GM13977 (cell line): ENCODE measurements at places on chromosomes 4 and X.

DNA sequence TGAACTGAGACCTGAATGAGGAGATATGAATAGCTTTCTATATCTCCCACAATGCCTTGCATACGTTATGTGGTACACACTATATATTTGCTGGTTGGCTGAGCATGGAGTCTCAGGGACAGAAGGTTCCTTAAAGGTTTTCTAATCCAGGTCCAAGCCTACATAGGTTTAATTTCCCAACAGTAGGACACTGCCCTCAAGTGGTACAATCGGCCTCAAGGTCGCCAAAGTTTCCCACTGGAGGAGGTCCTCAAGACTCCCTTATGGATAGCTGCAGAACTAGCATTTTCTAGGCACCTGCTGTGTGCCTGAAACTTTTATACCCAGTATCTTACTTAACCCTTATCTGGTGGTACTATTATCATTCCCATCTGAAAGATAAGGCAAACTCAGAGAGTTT is 21.0 kb upstream of the EFNB1 start:
- DNase-seq: no peak

GRCh38 chrX:72305286-72306084 is at the start of gene CITED1:
Gene CITED1, minus strand, starts transcription at chrX:72305914. Its CDS starts 3,045 bp downstream, at chrX:72302869.
- DNase-seq: no peak

DNA sequence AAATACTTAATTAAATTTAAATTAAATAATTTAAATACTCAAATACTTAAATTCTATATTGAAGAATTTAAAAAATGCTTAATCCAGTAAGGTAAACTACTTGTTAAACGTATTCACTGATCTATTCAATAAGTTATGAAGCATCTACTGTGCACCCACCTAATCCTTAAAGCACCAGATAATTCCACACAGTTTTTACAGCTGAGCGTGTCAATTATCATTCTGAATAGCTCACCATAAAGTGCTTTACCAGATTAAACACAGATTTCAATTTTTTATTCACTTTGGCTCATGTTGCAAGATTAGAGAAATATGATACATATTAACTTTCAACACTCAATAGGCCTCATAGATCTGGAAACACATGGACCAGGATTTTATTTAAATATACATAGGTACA is 79.2 kb upstream of the DDIT4L start:
- no peak for DNase-seq

GRCh38 chr4:10732914-10733415 is 48.4 kb upstream of the CLNK start:
- DNase-seq: no peak

DNA sequence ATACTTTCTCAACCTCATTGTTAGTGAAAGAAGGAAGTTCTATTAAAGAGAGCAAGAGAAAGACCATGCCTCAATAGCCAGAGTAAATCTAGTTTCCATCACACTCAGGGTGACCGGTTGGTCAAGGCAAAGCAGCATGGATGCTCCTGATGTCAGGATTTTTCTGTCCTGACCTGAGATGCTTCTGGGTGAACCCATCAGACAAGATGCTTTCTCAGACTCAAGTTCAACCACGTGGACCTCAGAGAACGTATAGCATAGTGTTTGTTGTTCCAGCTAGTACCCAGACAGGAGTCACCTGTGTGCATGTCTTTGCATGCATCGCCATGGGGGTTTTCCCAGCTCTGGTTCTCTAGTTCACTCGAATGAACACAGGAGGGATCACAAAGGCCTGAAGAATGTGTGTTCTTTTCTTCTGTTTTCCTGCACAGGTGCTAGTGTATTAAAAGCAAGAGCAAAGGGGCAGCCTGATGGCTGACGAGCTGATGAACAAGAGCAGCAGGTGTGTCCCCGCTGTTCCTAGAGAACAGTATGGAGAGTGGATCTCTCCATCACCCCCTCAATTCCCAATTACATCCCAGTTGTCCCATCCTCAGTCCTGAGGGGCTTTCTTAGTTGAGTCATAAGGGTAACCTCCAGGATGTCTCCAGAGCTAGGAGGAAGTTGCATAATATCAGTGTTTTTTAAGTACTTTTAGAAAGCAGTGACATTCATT is 110.5 kb upstream of the ENPP6 start:
- peak; percentile 65 for DNase-seq

- DNase-seq: no peak
These were observed 235.3 kb upstream of the SFRP2 start for GRCh38 chr4:154024097-154024694.

GRCh38 chr4:20760053-20760452 is 59.8 kb downstream of the PACRGL start:
- no peak for DNase-seq

DNA sequence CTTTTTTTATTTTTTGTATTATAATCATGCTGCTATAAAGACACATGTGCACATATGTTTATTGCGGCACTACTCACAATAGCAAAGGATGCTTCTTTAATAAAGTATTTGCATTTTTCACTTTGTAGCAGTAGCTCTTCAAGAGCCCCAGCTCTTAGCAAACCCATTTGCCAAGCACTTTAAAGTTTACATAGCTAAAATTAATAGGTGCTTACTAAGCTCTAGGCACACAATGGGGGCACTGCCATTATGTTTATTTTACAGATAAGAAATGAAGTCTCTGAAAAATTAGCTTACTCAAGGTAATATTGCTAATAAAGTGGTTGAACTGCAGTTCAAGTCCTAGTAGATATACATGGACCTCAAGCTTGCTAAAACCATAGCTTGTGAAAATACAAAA is 230.3 kb upstream of the ARHGAP24 start:
- no peak for DNase-seq

- DNase-seq: no peak
These were observed 28.6 kb downstream of the PDGFC start for GRCh38 chr4:156942991-156943390.

GRCh38 chr4:126264839-126265238 is 950.1 kb downstream of the FAT4 start:
- DNase-seq: no peak

DNA sequence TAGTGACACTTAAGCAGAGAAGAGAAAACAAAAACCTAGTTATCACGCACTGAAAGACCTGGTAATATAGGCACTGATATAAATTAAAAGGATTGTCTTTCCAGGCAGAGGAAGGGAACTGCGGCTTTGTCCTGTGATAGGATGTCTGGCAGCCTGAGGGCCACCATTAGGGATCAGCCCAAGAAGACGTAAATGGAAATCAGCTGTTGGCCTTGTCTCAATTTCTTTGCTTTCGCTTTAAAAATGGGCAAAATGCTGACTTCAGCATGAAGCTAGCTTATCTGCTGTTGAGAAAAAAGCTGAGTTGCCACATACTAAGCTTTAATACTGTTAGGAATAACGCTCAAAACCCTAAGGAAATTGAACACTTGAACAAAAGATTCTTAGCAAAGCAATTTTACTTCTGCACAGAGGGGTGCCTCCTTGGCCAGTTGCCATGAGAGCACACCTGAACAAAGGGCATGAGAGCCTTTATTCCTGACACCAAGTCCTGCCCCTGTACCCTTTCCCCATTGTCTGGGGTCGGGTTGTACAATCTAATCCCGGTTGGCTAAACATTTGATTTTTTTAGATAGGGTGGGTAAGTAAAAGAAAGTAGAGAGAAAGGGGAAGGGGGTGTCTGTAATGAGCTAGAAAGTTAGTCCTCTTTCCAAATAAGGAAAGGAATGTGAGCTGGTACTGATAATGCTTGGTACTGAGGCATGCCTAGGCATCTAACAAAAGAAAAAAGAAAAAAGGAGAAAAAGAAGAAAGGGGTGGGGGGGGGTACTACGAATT is 85.1 kb upstream of the UCP1 start:
- no peak for DNase-seq

DNA sequence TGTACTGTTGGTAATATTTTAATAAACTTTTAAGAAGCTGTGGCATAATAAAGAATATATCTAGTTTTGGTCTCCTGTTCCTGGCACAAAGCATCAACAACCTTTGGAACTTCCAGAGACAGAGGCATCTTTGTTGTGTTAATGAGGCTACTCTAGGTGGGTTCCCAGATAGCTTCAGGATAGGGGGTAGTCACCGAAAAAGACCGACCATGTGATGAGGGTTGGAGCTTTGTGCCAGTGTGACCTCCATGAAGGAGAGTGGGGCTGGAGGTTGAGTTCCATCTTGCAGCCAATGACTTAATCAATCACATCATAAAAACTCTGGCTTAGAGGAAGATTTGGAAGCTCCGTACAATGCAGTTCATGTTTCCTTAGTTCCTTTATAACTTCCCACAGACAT is 9.9 kb downstream of the PPAT start:
- no peak for DNase-seq

DNA sequence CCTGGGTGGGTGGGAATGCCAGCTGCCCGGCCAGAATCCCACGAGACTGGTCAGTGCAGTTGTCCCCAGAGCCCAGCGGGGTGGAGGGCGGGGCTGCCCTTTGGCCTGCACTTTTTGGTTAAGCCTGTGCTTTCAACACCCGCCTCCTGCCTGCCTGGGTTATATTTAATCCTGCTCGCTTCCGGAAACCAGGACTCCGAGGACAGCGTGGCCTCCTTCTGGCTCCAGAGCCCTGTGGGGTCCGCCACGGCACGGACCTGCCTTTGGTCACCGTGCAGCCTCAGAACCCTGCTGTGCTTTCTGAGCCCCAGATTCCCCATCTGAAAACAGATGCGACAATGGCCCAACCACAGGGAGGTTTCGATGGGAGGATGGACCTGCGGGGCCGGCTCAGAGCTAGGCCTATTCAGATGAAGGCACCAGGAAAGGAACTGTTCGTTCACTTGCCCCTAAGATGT is 29.4 kb upstream of the KIAA0232 start:
- no peak for DNase-seq

DNA sequence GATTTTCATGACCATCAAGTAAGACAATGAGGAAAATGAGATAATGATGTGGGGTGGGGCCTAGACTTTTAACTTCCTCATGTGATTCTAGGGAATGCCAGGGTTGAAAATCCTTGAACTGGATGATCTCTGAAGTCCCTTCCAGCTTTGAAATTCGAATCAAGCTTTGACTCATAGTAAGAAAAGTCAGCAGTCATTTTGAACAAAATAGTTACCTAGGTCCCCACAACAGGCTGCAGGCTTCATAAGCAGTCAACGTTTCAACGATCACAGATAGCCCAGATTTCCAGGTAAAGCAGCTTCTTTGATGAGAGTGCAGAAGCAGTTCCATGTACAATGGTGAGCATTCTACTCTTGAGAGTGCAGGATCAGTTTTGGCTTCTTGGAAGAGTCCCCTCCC is 93.7 kb downstream of the GRIA3 start:
- no peak for DNase-seq

GRCh38 chrX:15343075-15343476 is 7.8 kb upstream of the PIGA start:
- DNase-seq: no peak

- peak; percentile 60 for DNase-seq
These were observed 61.4 kb upstream of the TRIM2 start for GRCh38 chr4:153142700-153143438.

DNA sequence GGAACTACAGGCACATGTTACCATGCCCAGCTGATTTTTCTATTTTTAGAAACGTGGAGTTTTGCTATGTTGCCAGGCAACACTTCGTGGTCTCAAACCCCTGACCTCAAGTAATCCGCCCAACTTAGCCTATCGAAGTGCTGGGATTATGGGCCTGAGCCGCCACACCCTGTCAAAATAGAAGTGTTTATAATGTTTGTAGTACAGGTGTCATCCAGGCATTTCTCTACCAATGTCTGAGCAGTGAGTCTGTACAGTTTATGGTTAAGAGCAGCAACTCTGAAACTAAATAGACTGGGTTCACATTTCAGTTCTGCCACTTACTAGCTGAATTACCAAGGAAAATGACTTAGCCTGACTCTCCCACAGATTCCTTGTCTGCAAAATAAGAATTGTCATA is 460.4 kb upstream of the GALNT7 start:
- no peak for DNase-seq
